ENCODE measurements at places on chromosomes 5 and 9. TPM values are rescaled to one million over a fixed set of nuclear protein-coding genes. Genes with fewer than 3 reads are reported as not detected.

GRCh38 chr9:79661279-79661678, 89.5 kb downstream of the TLE4 start:
- no peak overlapping the region for H3K4me3 ChIP-seq
- peaks cover 7% of the 10 kb centered on the region for H3K4me1 ChIP-seq
- no peak for DNase-seq
- H3K27ac ChIP-seq: no peak overlapping the region

DPYSL3 gene
- 15.4 TPM for total RNA-seq

GRCh38 chr9:132241840-132242620, 80.2 kb downstream of the NTNG2 start:
- H3K27me3 ChIP-seq: no peaks in the 10 kb centered on the region
- H3K27ac ChIP-seq: peak overlapping the region; percentile 40
- no peaks in the 10 kb centered on the region for H3K36me3 ChIP-seq
- peaks cover 3% of the 10 kb centered on the region for H3K4me1 ChIP-seq

PCA3 gene
- total RNA-seq: not detected

CTXN3 gene
- not detected for total RNA-seq

PDCD1LG2 gene
- total RNA-seq: 0.86 TPM

All from heart left ventricle (tissue), 16 donors.